Kidney glomerular epithelial cell (primary cell): ENCODE measurements at places on chromosomes 7 and 10.
A peak's percentile ranks its signal among the peaks of the same experiment; 100 is the strongest.

DNA sequence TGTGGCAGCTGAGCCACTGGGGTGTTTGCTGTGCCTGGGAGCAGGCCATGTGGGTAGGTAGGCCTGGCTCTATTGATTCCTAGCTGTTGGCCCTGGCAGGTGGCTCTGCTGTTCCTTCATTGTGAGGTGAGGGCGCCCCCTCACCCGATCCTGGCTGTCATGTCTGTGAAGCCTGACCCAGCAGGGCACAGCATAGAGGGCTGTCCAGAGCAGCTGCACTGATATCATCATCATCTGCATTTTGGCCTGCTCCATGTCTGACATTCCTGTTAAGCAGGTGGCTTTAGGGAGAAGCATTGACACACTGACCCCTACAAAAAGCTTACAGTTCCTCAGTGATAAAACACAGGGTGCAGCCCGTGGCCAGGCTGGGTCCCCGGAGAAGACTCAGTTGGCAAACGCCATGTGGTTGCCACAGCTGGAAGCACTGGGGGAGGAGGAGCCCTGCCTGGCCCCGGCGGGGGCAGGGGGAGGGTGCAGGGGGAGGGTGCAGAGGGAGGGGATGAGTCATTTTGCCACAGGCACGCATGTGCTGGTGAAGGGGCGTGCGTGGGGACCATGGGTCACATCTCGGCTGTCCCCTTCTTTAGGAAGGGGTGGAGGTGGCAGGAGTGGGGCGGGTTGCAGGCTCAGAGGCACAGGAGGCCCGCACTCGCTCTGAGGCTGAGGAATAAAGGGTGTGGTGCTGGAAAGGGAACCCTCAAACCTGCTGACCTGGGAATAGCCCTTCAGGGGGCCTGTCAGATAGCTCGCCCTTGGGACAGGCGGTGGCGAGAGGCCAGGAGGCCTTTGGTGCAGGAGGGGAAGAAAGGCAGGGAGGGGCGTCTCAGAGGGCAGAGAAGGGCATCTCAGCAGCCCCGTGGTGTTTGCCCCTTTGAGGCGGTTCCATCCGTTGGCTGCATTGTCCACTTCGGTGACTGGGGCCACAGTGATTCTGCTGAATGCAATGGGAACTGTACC, 31.6 kb downstream of the IKZF1 start:
- no peak for DNase-seq

- DNase-seq = no peak
Observed at GRCh38 chr7:139860090-139860775, 31.2 kb downstream of the TBXAS1 start.

GRCh38 chr7:54799792-54800191, 40.8 kb upstream of the SEC61G start:
- no peak for DNase-seq

DNA sequence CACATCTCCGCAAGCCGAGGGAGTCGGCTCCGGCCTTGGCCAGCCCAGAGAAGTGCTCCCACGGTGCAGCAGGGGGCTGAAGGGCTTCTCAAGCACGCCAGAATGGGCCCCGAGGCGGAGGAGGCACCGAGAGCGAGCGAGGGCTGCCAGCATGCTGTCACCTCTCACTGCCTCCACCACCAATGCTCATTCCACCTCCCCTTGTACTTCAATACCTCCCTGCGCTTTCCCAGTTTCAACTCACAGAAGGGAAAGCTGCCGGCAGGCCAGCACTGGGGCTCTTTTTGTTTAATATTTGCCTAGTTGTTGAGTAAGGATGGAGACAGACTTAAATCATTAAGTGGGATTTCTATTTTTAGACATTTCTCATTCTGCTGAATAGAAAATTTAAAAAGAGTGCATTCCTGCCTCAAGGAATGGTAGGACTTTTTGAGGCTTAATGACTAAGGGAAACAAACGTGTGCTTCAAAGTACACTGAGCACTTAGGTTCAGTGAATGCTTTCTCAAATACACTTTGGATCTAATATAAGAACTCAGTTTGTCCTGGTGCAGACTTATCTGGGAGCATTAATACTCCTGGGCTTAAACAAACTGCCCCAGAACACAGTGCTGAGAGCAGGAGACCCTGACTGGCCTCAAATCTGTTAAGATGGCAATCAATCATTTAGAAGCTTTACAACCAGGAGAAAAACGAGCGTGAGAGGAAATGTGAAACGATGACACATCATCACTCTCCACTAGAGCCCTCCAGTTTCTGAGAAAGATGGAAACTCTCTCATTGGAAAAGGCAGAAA, 131.2 kb downstream of the RALA start:
- DNase-seq = peak; percentile 84

DNA sequence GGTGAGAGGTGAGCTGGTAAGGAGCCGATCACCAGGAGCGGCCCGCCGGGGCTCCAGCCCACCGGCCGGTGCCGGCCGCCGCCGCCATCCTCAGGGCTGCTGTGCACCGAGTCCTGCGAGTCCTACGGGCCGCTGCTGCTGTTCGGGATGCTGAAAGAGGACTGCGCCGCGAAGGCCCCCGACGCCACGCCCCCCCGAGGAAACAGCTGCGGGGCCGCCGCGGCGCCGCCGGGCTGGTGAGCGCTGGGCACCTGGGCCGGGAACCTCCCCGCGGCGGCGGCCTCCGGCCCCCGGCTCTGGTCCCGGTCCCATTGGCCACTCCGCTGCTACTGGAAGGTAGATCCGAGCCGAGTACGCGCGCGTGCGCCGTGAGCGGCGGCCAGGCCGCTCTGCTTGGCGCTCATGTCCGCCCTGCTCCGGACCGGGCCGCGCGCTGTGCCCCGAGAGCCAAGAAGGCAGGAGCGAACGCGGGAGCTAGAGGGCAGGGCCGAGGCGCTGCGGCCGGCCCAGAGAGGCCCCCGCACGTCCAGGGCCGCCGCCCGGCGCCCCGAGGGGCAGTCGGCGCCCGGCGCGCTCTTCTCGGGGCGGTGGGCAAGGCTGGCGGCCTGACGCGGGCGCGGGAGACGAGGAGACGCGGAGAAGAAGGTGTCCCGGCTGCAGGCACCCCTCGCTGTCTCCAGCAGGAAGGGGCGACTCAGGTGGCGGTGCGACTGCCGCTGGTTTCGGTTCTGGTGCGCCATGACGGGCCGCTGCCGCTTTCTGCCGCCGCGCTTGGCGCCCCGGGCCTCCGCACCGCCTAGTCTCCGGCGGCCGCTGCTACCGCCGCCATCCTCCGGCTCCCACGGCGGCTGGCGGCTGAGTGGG, 121.3 kb upstream of the WIPF3 start:
- DNase-seq = peak; percentile 30

- peak; percentile 32 for DNase-seq
Observed at GRCh38 chr7:117875566-117875965, 2.3 kb upstream of the CTTNBP2 start.

GRCh38 chr10:111075577-111076185, 1.1 kb upstream of the ADRA2A start:
- no peak for DNase-seq

GRCh38 chr7:157699357-157700013, 362.7 kb downstream of the DNAJB6 start:
- no peak for DNase-seq

GRCh38 chr10:120940299-120940900, 89.2 kb downstream of the WDR11 start:
- DNase-seq = no peak

DNA sequence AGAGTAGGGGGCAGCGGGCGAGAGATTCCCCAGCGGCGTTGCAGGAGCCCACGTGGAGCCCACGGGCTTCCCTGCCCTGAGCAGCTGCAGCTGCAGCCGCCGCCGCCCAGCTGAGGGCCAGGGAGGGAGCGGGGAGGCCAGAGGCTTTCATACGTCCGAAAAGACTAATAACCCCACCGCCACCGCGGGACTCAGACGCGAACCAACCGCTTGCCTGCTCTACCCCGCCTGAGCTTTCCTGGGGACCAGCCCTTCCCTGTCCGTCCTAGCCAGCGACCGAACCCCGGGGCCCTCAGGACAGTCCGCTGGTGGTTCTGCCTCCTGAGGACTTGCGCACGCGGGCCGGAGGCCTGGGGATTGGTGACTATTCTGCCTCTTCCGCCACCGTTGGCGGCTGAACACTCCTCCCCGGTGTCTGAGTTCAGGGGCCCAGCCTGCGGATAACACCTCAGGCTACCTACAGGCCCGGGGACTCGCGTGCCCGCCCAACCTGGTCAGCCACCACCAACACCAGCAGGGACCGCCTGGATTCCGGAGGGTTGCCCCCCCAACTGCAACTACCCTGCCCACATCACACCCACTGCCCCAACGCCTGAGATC, 18.4 kb downstream of the IFT22 start:
- no peak for DNase-seq
